GM03348 (cell line): ENCODE measurements at places on chromosomes 16 and 17.

DNA sequence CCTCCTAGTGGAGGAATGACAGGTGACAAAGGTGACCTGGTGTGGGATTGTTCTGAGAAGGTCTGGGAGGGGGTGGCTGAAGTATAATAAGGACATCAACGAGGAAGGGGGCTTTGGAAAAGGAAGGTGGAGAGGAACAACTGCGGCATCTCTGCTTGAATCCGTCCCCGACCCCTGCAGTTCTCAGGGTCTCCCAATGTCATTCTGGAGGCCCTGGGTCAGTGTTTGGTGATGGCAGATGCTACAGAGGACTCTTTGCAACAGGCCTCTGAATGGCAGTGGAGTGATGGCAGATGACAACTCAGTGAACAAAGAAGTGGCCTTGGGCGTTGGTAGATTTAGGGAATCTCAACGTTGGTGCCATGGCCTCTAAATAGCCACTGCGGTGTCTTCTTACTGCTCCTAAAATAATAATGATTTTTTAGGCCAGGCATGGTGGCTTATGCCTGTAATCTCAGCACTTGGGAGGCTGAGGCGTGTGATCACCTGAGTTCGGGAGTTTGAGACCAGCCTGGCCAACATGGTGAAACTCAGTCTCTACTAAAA is 1.3 kb downstream of the ENGASE start:
- DNase-seq, result no peak

DNA sequence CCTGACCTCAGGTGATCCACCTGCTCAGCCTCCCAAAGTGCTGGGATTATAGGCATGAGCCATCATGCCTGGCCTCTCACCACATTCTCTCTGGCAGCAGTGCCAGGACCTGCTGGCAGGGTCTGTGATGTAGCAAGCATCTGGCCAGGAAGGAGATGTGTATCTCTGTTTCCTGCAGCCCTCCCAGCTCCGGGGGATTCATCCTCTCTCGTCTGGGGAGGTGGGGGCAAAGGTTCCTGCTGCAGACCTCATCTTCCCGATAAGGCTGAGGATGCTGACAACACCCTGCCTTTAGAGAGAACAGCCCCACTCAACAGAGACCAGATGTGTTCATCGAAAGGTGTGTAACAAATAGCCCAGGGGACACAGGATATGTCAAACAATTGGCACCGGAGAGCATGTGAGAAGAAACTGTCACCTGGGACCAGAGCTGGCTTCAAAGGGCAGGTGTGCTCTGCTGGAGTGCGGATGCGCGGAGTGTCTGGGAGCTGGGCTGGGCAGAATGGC is 54.8 kb upstream of the SEC14L1 start:
- DNase-seq, result no peak

GRCh38 chr16:3327514-3327913 is 22.2 kb downstream of the ZNF75A start:
- DNase-seq, result no peak

DNA sequence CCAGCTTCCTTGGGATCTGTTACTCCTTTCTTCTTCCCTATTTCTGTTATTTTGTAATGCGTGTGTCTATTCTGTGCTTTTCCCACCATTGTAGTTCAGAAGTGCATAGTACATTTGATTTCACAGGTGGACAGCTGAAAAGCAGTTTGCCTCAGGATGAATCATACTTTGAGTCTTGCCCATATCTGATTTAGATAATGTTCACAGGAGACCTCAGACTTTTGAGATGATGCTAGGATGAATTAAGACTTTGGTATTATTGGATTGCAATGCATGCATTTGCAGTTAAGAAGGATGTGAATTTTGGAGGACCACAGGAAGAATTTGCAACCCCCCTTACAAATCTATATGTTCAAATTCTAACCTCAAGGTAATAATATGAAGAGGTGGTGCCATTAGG is 769.6 kb downstream of the CDH11 start:
- no peak for DNase-seq

DNA sequence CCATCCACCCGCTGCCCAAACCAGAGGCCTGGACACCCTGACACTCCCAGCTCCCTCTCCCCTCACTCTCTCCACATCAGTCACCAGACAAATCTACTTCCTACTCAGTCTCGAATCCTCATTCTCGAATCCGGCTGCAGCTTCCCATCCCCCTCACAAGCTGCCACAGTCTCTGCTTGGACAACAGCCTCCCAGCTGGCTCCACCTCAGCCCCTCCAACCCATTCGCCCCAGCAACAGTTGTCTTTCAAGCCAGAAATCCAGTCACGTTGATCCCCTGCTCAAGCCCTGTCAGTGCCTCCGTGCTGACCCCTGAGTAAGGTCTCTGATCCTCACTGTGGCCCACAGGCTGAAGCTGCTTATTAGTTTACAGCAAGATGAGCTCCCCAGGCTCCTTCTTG is 44.2 kb upstream of the MTSS2 start:
- no peak for DNase-seq

DNA sequence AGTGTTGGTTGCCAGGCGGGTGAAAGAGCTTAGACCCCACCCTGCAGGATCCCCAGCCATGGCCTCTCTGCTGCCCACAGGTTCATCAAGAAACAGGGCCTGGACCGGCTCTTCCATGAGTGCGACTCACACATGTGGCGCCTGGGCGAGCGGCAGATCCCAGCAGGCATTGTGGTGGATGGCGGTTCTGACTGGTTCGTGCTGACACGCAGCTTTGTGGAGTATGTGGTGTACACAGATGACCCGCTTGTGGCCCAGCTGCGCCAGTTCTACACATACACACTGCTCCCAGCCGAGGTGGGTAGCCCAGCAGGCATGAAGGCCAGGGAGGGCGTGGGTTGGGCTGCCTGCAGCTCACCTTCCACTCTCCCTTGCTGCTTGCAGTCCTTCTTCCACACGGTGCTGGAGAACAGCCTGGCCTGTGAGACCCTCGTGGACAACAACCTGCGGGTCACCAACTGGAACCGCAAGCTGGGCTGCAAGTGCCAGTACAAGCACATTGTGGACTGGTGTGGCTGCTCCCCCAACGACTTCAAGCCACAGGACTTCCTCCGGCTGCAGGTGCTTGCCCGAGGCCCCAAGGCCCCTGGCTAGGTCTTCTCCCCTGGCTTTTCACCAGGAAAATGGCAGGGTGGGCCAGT is 9.9 kb downstream of the XYLT2 start:
- DNase-seq, result no peak

DNA sequence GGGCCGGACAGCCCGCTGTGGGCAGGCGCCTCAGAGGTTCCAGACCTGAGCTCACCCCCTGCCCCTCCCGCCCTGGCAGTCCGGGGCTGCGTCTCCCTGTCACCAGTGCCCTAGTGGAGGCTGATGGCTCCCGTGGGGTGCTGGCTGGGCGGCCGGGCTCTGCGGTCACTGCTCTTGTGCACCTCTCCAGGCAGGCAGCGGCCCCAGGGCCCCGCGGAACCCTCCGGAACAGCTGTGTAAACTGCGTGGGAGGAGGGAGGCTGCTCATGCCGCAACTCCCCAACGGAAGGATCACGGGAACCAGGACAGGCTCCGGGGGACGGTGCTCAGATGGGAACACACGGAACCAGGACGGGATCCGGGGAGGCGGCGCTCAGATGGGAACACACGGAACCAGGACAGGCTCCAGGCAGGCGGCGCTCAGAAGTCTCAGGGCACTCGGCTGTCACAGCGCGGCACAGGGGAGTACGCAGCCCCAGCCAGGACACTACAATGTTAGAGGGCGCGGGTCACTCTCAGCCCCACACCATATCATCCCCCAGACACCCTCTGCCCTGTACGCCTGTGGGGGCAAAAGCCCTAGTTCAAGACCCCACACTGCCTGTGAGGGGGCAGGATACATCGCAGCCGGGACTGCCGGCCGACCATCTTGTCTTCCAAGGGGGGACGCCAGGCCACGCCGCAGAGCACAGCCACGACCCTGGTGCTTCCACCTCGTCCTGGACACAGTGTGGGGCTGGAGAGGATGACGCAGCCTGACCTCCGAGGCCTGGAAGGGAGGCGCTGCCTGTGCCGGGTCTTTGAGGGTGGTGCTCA is 74.0 kb upstream of the GNG13 start:
- no peak for DNase-seq
